MM.1S (cell line): ENCODE measurements at places on chromosomes 4 and X.

- DNase-seq = no peak
Measured at GRCh38 chr4:132214519-132214918, 934.6 kb upstream of the PCDH10 start.

DNA sequence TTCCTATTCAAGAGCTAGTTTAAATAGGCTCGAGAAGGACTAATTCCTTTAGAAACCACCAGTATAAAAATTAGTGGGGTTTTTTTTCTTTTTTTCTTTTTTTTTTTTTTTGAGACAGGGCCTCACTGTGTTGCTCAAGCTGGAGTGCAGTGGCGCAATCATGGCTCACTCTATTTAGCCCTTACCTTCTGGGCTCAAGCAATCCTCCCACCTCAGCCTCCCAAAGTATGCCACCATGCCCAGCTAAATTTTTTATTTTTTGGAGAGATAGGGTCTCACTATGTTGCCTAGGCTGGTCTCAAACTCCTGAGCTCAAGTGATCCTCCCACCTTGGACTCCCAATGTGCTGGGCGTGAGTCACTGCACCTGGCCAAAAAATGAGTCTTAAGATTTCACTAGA is 52.8 kb downstream of the APOO start:
- no peak for DNase-seq

GRCh38 chr4:44446191-44446590 is 2.4 kb downstream of the KCTD8 start:
- no peak for DNase-seq

DNA sequence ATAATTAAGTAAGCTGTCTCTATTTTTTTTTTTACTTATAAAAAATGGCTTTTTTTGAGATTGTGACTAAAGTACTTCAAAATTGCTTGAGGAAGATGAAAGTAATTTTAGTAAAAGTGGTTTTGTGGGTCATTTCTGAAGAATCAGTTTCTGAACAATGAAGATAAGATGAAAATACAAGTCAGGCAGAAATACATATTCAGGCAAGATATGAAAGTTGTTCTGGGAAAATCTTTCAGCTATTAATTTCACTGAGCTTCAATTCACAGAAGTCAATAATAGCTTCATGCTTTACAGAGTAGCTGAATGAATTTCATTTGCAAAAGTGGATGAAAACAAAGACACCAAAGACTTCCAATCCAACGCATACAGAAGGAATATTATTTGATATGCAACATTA is 305.2 kb upstream of the ARSJ start:
- no peak for DNase-seq

DNA sequence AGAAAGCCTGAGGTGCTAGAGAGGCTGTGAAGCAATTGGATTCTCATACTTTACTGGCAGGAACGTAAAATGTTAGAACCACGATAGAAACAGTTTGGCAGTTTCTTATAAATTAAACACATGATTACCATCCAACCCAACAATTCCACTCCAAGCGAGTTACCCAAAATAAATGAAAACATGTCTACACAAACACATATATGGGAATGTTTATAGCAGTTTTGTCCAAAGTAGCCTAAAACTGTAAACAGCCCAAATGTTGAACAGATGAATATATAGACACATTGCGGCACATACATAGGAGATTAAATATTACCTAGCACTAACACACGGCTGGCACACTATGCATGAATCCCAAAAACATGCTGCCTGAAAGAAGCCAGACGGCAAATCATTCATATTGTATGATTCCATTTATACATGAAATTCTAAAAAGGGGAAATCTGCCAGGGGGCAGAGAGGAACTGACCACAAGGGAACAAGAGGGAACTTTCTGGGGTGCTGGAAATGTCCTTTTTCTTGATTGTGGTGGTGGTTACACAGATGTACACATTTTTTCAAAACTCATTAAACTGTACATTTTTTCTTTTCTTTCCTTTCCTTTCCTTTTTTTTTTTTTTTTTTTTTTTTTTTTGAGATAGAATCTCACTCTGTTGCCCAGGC is 50.4 kb upstream of the SLC25A4 start:
- DNase-seq = no peak

DNA sequence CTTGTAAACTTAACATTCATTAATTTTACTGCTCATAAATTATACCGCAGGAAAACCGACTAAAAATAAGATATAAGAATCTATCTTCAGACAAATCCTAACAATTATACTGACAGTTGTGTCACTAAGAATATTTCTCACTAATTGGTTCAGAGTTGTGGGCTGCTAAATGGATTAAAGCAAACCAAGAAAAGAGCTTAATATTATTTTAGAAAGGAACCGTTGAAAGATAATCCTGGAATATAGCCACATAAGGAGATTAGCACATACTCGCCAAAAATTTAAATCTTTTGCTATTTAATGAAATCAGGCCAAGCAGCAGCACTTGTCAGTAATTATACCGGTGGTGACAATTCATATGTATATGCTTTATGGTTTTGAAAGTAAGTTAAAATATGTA is 132.8 kb downstream of the SLIT2 start:
- no peak for DNase-seq

- no peak for DNase-seq
Measured at GRCh38 chr4:2248821-2249261, 6.9 kb upstream of the HAUS3 start.

DNA sequence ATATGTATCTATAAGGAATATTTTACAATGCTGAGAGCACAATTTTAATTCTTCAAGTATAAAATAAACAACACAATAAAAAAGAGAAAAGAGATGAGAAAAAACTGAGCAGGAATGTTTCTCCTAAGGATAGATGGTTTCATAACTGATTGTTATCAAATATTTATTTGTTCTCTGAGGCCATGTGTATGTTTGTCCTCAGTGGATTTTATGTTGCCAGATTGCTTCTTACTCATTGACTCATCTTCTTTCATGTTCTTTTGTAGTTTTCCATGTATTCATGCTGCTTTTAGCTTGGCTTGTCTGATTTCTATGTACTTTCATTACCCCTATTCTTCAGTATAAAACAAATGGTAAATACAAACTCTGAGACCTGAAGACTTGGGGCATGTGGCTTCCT is 41.2 kb downstream of the NPY5R start:
- DNase-seq = no peak

GRCh38 chrX:3451571-3451970 is 105.1 kb upstream of the MXRA5 start:
- no peak for DNase-seq

DNA sequence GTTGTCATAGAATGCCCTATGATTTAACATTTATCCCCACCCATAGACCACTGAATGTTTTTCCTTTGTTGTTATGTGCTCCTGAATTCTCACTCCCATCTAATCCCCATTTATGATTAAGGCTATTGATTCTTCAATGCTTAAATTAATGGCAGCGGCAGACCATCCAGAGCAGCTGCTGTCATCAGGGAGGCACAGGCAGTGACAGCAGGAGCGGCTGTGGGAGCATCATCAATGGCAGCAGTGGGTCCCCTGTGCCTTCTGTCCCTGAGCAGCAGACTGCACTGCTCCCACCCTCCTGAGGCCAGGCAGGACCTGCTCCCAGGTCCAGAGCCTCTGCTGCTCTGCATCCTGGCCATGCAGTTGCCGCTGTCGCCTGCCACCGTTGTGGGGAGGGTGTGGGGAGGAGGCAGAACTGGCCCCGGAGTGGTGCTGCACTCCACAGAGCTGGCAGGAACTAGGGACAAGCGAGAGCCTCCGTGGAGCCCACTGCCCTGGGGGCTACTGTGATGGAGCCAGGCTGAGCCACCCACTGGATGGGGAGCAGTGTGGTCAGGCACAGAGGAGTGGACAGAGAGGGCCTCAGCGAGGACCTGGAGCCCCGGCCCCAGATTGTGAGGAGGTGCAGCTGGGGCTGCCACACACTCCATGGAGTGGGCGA is 29.0 kb downstream of the NAA11 start:
- no peak for DNase-seq

DNA sequence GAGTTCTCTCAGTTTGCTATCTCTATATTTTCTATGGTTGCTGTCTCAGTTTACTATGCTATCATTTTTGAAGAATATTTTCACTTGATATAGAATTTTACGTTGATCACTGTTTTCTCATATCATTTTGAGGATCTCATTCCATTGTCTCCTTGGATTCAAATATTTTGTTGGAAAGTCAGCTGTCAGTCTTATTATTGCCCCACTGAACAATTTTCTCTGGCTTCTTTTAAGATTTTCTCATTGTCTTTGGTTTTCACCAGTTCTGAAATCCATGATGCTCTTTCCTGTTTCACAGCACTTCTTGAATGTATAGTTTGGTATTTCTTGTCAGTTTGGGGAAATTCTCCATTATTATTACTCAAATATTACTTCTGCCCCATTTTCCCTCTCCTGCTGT is 81.1 kb downstream of the ENPP6 start:
- no peak for DNase-seq

GRCh38 chr4:164396439-164396838 is 357.5 kb upstream of the SMIM31 start:
- no peak for DNase-seq

- DNase-seq = peak; percentile 9
Measured at GRCh38 chrX:115968436-115969252, 201.9 kb upstream of the AGTR2 start.

DNA sequence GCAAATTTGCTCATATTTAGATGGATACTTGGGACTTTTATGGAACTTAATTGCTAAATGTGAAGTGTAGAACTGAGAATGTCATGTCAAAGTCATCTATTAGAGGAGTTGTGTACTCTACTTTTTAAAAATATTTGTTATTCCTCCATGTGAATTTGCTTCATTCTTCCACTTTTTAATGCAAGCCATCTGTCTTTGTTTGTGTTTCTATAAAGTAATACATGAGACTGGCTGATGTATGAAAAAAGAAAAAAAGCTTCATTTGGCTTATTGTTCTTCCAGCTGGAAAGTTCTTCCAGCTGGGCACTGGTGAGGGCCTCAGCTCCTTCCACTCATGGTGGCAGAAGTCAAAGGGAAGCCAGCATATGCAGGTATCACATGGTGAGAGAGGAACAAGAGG is 114.6 kb upstream of the GRID2 start:
- DNase-seq = no peak

DNA sequence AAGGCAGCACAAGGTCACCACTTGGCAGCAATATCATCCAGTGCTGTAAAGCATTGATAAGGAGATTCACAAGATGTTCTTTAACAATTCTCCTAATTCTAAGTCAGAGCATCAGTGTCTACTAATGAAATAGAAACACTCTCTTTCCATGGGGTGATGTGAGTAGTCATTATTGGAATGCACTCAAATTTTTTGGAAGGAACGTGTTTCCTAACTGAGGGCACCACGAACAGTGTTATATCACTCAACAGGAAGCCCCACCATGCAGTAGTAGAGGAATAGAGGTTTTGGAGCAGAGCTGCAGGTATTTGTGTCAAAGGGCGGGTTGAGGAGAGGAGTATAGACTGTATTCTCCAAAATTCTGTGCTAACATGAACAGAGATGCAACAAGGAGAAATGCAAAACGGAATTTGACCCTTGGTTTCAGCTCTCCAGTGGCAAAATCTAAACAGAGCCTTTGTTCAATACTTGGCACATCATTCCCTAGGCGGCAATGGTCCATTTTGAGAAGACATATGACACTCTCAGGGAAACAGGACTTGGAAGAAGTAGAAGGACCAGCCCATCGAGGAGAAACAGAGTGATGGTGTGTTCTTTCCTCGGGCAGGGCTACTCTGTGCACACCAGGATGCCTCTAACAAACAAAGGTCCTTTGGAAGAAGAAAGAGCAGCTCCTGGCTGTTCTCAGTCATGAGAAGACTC is 98.9 kb downstream of the CPEB2 start:
- DNase-seq = no peak

DNA sequence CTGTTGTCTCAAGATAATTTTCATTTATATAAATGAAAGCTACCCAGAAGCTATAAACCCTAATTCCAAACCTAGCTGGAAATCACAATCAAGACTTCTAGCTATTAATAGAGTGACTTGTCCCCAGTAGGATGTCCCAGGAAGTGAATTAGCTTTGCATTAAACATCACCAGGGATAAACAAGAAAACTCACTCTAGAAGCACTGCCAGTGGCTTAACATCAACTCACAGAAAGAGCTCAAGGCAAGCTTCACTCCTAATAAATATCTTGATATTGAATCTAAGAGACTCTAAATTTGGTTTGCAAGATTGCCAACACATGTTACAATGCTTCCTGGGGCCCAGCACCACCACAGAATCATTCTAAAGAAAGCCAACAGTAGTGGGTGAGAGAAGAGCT is 468.7 kb upstream of the FAM241A start:
- DNase-seq = no peak

DNA sequence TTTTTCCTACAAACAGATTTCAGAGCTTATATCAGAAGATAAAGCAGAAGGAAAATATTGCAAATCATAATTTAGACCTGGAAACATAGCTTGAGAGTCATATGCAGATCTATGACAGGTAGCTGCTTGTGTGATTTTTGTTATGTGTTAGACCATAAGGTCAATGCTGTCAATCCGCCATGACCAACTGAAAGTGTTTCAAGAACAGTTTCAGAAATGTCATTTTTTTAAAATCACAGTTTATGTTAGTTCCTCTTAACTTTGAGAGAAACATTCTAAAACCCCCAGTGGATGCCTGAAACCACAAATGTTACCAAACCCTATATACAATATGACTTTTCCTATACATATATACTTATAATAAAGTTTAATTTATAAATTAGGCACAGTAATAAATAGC is 391.3 kb upstream of the FAM241A start:
- DNase-seq = no peak

DNA sequence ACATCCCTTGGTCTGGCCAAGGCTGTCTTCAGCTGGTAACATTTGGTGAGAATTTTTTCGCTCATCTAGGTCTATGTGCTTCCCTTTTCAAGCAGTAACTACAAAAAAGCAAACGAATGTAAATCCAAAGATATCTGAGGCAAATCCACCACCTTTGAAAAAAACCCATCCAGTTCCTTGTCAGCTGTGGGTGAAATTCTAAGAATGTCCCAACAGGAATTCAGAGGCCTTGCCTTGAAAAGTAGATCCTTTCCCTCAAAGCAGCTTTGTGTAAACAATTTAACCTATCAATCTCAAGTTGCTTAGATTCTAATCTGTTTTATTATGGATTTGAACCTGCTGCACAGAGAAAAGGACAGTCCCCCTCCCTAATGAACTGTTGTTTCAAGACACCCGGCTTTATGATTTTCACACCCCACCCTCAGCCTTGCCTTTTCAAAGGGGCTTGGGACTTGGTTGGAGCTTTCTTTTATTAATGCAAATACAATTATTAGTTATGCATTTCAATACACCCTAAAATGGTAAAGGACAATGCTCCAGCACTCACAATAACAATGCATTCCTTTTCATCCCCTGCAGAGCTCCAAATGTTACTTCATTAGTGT is 166.6 kb downstream of the LDB2 start:
- DNase-seq = no peak

DNA sequence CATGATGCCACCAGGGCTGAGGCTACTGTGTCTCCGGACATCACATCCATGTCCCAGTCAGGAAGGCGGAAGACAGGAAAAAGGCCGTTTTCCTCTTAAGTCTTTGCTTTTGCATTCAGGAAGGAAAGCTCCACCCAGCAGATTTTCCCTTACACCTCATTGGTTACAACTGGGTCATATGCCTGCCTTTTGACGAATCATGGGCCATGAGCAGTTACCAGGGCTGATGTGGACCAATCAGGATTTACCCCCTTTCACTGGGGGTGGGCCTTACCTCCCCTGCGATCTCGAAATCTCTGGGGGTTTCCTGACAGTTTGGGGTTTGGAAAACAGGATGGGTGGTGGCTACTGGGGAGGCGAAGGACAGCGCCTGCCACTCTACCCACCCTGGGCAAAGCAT is 52.5 kb upstream of the GRPEL1 start:
- peak; percentile 37 for DNase-seq

GRCh38 chrX:7191681-7192110 is 43.7 kb upstream of the PUDP start:
- DNase-seq = no peak
